Erythroblast (primary cell): ENCODE measurements at places on chromosomes 2 and 18.

GRCh38 chr2:79437433-79438267 is 75.2 kb upstream of the CTNNA2 start:
- no peak for DNase-seq

GRCh38 chr2:216082117-216082711 is 495 bp downstream of the TMEM169 start:
- no peak for DNase-seq

- no peak for DNase-seq
Observed at GRCh38 chr2:46150445-46150955, 146.7 kb upstream of the EPAS1 start.

- no peak for DNase-seq
Observed at GRCh38 chr18:23684515-23685197, 4.6 kb upstream of the LAMA3 start.

GRCh38 chr18:50523165-50523564 is 36.7 kb upstream of the MAPK4 start:
- no peak for DNase-seq

- no peak for DNase-seq
Observed at GRCh38 chr18:79867666-79868065, 69.9 kb downstream of the KCNG2 start.

DNA sequence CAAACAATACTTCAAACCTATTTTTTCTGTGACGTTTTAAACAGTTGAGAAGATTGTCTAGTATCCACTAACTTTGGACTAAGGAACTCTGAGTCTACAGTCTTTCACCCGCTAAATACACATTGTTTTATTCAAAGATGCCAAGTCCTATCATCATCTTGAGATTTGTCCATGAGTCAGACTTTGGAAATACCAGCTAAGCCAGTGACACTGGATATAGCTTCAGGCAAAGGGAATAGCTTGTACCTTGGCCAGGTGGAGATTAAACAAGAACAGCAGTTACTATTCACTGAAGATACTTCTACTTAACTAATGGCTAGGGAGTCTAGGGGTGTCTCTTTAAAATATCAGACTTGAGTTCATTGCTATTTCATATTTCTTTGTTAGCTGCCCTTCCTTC is 137.5 kb downstream of the COMMD1 start:
- no peak for DNase-seq

- DNase-seq: no peak
Observed at GRCh38 chr2:104836841-104837240, 17.1 kb upstream of the POU3F3 start.

DNA sequence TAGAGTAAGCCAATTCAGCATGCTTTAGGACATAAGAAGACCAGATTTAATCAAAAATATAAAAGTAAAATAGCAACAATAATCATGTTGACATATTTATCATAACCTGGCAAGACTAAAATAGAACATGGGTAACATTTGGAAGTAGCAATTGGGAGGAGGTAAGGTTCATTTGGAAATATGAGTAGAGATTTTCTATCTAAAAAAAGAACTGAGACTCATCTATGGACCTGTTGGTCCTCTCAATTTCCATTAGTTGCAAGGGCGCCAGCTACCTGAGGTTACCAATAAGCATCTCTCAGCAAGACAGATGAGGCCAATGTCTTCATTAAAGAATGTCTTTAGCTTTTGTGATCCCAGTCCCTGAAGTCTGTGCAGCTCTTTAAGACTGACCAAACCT is 196.0 kb downstream of the IRS1 start:
- no peak for DNase-seq

GRCh38 chr2:46875226-46875899 is 40.2 kb downstream of the MCFD2 start:
- no peak for DNase-seq

- no peak for DNase-seq
Observed at GRCh38 chr18:73980289-73980979, 167.2 kb downstream of the FBXO15 start.
